Dorsolateral prefrontal cortex (tissue), 122 donors: ENCODE measurements at places on chromosomes 1 and 21. TPM values are rescaled to one million over a fixed set of nuclear protein-coding genes. Genes with fewer than 3 reads are reported as not detected.

The HES3 gene
- total RNA-seq = not detected

The RBP7 gene
- 4.2 TPM for total RNA-seq

The SHE gene
- total RNA-seq = 7.4 TPM

The SH2D2A gene
- total RNA-seq = 1.4 TPM

The SHCBP1L gene
- total RNA-seq = not detected

The OR2T34 gene
- not detected for total RNA-seq

The PSMB2 gene
- total RNA-seq = 41.4 TPM

The KIAA0040 gene
- total RNA-seq = 2.0 TPM

The TMEM63A gene
- total RNA-seq = 77.6 TPM

The FABP3 gene
- total RNA-seq = 80.8 TPM

The CASQ2 gene
- total RNA-seq = 2.1 TPM

The IQGAP3 gene
- total RNA-seq = 3.4 TPM

The BCL2L15 gene
- total RNA-seq = 5.2 TPM

The ELF3 gene
- total RNA-seq = 0.63 TPM

The HSF2BP gene
- 2.1 TPM for total RNA-seq

The KCTD3 gene
- total RNA-seq = 44.4 TPM

The UBE2G2 gene
- 77.6 TPM for total RNA-seq

The NCMAP gene
- total RNA-seq = 0.38 TPM

The RGS4 gene
- 297 TPM for total RNA-seq

The ITGB2 gene
- 46.3 TPM for total RNA-seq

The DYRK3 gene
- total RNA-seq = 7.2 TPM

The MRPS21 gene
- total RNA-seq = 105 TPM

The CRYAA gene
- total RNA-seq = not detected

The FALEC gene
- 1.9 TPM for total RNA-seq

The ADARB1 gene
- 58.1 TPM for total RNA-seq

The AADACL3 gene
- total RNA-seq = not detected

The RHEX gene
- total RNA-seq = not detected

The TMPRSS3 gene
- total RNA-seq = 1.9 TPM

The MECR gene
- total RNA-seq = 28.4 TPM

The CRP gene
- not detected for total RNA-seq

The VCAM1 gene
- total RNA-seq = 2.8 TPM

The NGF gene
- total RNA-seq = 2.2 TPM
